Activated CD4-positive, alpha-beta T cell treated with anti-CD3 and anti-CD28 coated beads, Interleukin-2, amount 10 ng/mL, durations not matched to agents 7 days and 5 days (primary cell): ENCODE measurements at places on chromosomes 2 and 18. TPM values are rescaled to one million over a fixed set of nuclear protein-coding genes. Genes with fewer than 3 reads are reported as not detected.

The ABCG5 gene
- not detected for total RNA-seq

The CRYGD gene
- not detected for total RNA-seq

The NTSR2 gene
- not detected for total RNA-seq

The SEPTIN10 gene
- total RNA-seq: 1.8 TPM

The NLRC4 gene
- total RNA-seq: not detected

The SLC23A3 gene
- 2.8 TPM for total RNA-seq

The TCF23 gene
- not detected for total RNA-seq

The SGPP2 gene
- total RNA-seq: 0.67 TPM

The UGT1A5 gene
- total RNA-seq: not detected

The SERPINB11 gene
- not detected for total RNA-seq

The COBLL1 gene
- total RNA-seq: not detected

The SP100 gene
- 364 TPM for total RNA-seq

The LHCGR gene
- total RNA-seq: not detected

The GPAT2 gene
- 5.3 TPM for total RNA-seq

The CFC1 gene
- not detected for total RNA-seq

The MPP4 gene
- total RNA-seq: not detected

The DNER gene
- total RNA-seq: not detected

The ALPI gene
- not detected for total RNA-seq

The NRBP1 gene
- 77.1 TPM for total RNA-seq

The SERPINB4 gene
- not detected for total RNA-seq

The PID1 gene
- not detected for total RNA-seq

The MAP2 gene
- total RNA-seq: 0.12 TPM

The MREG gene
- total RNA-seq: 9.6 TPM

The STARD7 gene
- 126 TPM for total RNA-seq

The CRACDL gene
- total RNA-seq: 0.22 TPM

The GAL3ST2 gene
- total RNA-seq: not detected

The ACMSD gene
- not detected for total RNA-seq

The RIT2 gene
- total RNA-seq: not detected

The MYO3B gene
- 0.04 TPM for total RNA-seq

The IL1R2 gene
- total RNA-seq: 0.50 TPM

The CCDC68 gene
- total RNA-seq: 0.29 TPM

The ADD2 gene
- total RNA-seq: 16.8 TPM

The RNU2-63P gene
- total RNA-seq: 1.9 TPM

The SF3B1 gene
- 334 TPM for total RNA-seq

The TTC21B gene
- 22.1 TPM for total RNA-seq

The ZC3H8 gene
- total RNA-seq: 19.3 TPM
